Nucleus accumbens (tissue), 56 donors: ENCODE measurements at places on chromosomes 5 and 9.

- DNase-seq: peak; percentile 45
These were observed 155.0 kb downstream of the TMEM167A start for GRCh38 chr5:82922086-82922734.

DNA sequence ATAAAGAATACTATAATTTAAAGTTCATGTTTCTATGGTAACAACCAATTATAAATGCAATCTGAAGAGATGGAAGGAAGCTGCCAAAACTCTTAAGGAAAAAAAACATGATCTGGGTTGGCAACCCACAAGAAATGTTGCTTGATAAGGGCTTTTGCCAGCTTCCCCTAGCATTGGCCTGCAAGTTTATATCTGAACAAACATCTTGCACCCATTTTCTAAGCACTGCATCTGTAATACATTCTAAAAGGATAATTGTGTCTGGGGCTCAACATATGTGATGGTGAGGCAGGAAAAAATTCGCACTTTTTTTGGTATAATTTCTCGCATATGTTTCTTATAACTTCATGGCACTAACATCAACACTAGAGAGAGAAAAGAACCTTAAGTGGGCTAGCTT lies 276.4 kb downstream of the FBXL7 start:
- DNase-seq: no peak

- no peak for DNase-seq
These were observed 116.9 kb upstream of the TRPC7 start for GRCh38 chr5:136482206-136482605.

DNA sequence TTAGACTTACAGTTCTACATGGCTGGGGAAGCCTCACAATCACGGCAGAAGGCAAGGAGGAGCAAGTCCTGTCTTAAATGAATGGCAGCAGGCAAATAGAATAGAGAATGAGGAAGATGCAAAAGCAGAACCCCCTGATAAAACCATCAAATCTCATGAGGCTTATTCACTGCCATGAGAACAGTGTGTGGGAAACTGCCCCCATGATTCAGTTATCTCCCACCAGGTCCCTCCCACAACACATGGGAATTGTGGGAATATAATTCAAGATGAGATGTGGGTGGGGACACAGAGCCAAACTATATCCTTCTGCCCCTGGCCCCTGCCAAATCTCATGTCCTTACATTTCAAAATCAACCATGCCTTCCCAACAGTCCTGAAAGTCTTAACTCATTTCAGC lies 367.1 kb downstream of the MED10 start:
- no peak for DNase-seq

DNA sequence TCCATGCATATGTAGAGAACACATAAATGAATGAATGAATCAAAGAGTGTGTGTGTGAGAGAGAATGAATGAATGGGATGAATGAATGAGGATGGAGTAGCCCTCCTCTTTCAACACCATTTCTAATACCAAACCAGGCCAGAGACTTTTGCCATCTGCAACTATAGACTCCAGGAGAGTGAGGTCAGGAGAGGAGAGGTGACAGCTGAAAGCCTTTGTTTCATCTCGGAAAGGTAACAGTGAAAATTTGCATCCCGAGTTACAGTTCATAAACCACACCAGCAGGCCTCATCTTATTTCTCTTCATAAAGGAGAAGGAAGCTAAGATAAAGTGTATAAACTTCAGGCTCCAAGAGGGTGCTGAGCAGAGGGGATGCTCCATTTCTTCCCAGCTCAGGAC lies 255.3 kb upstream of the KLF4 start:
- DNase-seq: no peak

- DNase-seq: no peak
These were observed 10.8 kb downstream of the NOTCH1 start for GRCh38 chr9:136535070-136535469.

- no peak for DNase-seq
These were observed 1.8 kb downstream of the CAVIN4 start for GRCh38 chr9:100579665-100580064.

- DNase-seq: no peak
These were observed 38.3 kb downstream of the PTGES start for GRCh38 chr9:129714511-129715061.

- DNase-seq: no peak
These were observed 31.8 kb downstream of the EGFLAM start for GRCh38 chr5:38290028-38290653.

DNA sequence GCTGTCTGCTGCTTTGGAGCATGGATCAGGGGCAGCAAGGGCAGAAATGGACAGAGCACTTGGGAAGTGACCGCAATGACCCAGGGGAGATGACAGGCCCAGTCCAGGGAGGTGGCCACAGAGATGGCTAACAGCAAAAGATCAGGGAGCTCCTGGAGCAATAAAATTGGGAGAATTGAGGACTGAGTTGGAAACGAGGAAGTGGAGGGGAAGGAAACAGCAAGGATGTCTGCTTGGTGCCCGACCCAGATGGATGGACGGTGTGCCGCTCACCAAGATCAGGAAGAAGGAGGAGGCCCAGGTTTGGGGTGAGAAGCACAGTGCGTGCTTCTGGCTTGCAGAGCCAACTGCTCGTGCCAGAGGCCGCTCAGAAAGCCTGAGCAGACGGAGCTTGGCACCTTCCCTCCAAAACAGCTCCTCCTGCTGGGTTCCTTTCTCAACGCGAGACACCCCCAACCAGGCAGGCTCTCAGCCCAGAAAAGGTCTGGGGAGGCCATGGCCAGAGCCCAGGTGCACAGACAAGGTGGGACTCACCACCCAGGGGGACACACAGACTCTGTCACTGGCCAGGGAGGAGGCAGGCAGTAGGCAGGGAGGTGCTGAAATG lies 1.7 kb upstream of the SLC34A1 start:
- DNase-seq: no peak

DNA sequence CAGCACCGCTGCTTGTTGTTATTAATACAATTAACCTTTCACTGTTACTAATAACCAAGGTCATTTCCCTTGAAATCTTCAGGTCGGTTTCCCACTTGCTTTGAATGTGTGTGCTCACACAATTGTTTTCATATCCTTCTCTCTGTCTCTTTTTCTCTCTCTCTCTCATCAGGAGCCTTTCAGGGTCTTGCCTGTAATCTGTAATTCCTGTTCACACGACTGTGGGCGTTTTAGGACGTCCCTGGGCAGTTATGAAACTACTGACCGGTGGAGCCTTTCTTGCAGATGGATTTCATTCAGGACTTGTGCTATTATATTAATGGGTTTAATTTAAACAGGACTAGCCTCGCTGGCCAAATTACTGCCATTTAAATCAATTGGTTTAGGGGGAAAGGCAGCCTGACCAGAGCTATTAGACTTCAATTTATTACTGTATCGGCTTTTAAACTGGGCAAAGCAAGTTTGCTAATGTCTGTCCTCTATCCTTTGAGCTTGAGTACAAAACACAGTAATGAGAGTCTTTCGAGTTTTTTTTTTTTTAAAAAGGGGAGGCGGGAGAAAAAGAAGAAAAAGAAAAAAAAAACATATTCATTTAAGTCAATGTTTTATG lies 316.0 kb upstream of the TLE4 start:
- DNase-seq: no peak

- no peak for DNase-seq
These were observed 8.6 kb downstream of the MLANA start for GRCh38 chr9:5899292-5899691.

DNA sequence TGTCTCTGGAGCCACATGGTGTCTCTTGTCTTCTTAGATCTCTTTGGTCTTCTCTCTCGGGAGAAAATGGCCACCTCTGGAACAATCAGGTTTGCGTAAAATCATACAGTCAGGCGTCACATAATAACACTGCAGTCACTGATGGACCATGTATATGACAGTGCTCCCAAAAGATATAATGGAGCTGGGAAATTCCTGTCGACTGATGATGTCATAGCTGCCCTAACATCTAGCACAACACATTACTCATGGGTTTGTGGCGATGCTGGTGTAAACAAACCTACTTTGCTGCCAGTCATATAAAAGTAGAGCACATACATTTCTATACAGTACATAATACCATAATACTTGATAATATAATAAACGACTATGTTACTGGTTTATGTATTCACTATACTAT lies 30.1 kb upstream of the RAI14 start:
- no peak for DNase-seq

DNA sequence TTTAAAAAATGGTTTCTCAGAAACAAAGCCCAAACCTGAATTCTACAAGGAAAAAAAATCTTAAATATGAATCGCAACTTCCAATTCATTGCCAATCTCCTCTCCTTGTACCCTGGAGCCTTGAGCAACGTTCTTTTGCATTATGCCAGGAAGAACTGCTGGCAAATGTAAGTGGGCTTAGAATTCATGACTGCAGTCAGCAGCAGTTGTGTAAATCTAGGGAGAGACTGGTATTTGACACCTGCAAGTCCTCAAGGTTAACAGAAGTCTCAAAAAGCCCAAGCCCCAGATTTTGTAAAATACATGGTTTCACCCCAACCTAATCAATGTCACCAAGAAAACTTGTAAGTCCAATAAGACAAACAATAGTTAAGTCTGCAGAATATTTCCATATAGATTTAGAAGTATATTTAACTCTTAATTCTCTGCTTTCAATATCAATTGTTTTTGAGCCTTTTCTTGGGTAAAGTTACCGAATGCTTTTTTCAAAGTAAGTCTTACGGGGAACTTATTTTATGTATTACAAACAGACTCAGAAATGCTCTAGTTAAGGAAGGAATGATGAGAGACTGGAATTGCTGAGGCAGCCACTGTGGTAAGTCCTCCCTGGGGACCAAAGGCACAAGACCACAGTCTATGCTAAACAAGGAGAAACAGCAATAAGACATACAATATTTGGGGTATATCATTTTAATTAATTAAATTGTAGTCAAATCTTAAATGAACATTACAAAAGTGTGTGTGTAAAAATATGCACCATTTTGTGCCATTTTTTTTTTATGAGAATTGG lies 31.3 kb downstream of the ELL2 start:
- no peak for DNase-seq

DNA sequence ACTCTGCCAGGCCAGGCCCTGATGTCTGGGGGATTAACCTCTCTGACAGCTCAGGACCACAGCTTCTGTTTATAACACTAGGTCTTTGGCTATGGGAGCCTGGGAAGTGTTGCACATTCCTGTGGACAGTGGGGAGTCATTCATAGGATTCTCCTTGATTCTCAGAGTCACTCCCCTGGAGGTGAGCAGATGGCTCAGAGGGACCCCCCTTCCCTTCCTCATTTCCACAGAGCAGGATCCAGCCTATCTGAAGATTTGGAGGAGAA lies 60.2 kb downstream of the NRG2 start:
- no peak for DNase-seq
